ENCODE measurements at places on chromosomes 7 and 10.

DNA sequence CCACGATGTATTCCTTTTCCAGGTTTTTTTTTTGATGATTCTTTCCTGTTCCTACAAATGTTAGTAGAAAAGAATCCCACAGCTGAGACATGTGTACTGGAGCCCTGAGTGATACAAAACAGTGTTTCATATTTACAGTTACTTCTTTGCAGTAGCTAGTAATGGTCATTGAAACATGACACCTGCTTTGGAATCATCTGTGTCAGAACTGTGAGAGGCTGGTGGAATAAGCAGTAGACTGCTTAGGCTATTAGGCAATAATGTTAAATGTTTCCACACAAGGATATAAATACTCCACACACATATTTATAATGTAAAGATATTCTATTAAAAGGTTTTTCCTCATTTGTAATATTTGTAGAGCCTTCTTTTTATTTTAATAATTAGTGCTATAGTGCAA, 394.0 kb downstream of the THSD7A start:
- DNase-seq: no peak

- DNase-seq: no peak
Measured at GRCh38 chr10:103083266-103083976, 109.7 kb downstream of the NT5C2 start.

GRCh38 chr7:146736446-146737190, 620.0 kb downstream of the CNTNAP2 start:
- DNase-seq: no peak

GRCh38 chr7:46157404-46157803, 236.3 kb upstream of the IGFBP3 start:
- DNase-seq: no peak

GRCh38 chr7:37570145-37570544, 113.4 kb upstream of the GPR141 start:
- DNase-seq: no peak

DNA sequence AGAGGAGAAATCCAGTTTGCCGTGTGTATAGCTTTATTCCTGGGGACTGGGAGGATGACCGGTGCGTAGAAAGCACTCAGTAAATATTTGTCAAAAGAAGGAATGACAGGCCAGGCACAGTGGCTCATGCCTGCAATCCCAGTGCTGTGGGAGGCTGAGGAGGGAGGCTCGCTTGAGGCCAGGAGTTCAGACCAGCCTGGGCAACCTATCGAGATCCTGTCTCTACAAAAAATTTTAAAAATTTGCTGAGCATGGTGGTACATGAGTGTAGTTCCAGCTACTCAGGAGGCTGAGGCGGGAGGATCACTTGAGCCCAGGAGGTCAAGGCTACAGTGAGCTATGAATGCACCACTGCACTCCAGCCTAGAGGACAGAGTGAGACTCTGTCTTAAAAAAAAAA, 15.8 kb downstream of the EPHB4 start:
- no peak for DNase-seq

DNA sequence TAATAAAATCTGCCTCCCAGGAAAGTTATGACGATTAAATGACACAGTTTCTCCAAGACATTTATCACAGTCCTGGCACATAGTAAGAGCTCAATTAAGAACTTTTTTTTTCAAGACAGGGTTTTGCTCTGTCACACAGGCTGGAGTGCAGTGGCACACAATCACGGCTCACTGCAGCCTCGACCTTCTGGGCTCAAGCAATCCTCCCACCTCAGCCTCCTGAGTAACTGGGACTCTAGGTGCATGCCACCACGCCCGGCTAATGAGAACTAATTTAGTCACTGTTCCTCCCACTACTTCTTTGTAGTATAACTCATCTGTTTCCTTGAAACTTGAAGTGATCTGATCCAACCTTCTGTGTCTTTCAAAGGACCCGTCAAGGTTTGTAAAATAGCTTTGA, 42.2 kb upstream of the MXI1 start:
- no peak for DNase-seq

GRCh38 chr7:26439521-26440232, 148.0 kb downstream of the SNX10 start:
- no peak for DNase-seq
